ENCODE measurements at places on chromosomes 1 and 21. TPM values are rescaled to one million over a fixed set of nuclear protein-coding genes. Genes with fewer than 3 reads are reported as not detected.
A peak's percentile ranks its signal among the peaks of the same experiment; 100 is the strongest.

GRCh38 chr1:221161571-221162041, 282.4 kb downstream of the HLX start:
- no peak for DNase-seq

DNA sequence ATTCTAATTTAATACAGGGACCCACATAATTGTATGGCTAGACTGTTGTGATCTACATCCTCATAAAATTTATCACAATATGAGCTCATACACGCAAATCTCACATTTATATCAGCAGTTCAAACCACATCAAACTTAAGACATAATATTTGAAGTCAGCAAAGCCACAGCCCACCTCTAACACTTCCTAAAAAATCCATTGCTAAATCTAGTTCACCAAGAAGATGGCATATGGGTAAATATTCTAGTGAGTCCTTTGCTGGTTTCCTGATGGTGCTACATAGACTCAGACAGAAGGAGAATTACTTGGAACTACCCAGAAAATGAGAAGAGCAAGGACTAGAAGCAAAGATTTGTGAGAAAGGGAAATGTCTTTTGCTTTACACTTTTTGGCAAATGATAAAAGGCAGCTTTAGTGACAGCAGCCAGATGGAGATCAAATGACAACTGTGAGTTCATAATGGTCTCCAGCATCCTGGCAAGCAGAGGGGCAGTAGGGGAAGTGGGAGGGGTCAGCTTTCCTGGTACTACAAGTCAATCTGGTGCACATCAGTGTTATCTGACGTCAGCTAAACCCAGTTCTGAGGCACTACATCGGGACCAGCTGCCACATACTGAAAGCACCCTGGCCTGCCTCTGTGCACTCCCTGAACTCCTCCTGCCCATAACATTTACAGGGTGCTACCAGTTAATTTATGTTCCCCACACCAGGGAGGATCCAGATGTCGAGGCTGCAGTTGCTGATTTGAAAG, 10.6 kb upstream of the GADD45A start:
- DNase-seq: peak; percentile 43

DNA sequence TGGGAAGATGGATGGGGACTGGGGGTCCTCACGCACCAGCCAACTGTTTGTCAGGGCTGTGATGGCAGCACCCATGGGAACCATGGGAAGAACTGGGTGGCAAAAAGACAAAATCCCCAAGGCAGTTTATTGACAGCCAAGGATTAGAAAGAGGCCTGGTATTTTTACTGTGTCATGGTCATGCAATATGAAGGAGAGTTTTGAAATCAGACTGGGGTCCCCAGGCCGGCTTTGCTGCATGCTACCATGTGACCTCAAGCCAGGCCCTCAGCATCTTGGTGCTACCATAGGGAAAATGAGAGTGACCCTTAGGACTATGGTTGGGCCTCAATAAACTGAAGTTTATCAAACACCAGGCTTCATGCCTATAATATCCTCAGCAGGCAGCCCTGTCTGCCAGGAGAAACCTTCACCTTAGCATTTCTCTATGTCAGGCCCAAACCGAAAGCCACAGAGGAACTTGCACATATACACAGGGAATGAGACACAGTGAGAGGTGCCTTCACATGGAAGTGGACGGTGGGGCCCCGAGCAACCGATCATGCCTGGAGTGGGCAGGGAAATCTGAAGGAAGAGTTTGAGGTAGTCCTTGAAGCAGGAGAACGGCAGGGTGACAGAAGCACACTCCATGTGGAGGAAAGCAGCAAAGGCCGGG, 203.2 kb downstream of the HIVEP3 start:
- no peak for DNase-seq

DNA sequence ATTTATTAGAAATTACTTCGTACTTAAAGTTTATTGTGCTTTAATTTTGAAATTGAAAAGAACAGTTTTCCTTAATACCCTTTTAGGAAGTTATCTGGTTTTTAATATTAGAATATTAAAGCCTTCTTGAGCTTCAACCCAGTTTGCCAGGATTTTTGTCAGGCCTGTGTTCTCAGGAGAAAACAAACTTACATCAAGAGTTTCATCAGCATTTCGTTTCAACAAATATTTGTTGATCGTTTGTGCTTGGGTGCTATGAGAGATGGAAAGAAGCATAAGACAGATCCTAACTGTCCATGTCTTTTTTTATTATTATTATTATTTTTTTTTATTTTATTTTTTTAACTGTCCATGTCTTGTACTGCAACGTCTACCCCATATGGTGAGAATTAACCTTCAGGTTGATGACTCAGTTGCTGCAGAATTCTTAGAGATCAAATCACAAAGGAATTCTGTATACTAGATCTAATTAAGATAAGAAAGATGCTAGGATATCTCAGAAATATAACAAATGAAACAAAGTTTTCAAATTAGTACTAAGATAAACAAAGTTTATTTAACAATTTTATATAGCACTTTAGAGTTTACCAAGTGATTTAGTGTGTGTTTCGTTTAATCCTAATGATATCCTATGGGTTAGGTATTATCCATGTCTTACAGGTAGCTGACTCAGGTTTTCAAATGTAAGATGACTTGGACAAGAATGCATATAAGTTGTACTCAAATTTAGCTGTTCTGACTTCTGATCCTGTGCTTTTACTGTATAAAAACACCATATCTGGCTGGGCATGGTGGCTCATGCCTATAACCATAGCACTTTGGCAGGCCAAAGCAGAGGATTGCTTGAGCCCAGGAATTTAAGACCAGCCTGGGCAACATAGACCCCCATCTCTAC, 14.3 kb downstream of the FBXO28 start:
- DNase-seq: no peak

DNA sequence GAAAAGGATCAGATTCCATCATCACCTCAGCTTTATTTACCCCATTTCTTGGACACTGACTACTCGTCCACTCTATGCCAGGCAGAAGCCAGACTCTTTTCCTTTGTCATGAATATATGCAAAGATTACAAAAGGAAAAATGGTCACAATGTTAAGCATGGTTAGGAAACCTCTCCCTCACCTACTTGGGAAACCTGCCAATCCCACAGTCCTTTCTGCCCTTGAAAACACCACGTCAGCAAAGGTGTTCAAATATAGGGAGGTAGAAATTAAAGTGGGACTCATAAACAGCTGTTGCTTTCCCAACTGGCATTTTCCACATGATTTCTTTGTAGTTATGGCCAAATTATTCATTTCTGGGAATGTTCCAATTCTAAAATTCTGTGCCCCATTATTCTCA, 16.2 kb upstream of the ATP13A2 start:
- no peak for DNase-seq

GRCh38 chr1:101394041-101394440, 157.2 kb downstream of the S1PR1 start:
- no peak for DNase-seq

DNA sequence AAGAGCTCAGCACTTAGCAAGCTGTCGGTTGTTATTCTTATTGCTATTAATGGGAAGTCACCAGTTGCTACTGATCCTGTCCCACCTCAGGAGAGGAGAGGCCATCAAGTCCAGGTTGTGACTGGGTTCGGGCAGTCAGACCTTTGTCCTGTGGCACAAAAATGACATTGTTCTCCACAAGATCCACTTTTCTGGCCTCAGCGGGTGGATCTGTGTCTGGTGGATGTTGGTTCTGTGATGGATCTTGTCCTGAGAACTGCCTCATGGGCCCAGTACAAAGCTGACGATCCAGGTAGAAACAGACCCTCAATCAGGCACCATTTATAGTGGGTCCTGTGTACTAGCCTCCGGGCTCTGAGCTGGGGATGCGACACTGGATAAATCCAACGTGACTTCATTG, 26.9 kb downstream of the TRIM67 start:
- DNase-seq: no peak

GRCh38 chr1:26119892-26120608, 8.4 kb downstream of the PDIK1L start:
- DNase-seq: no peak

DNA sequence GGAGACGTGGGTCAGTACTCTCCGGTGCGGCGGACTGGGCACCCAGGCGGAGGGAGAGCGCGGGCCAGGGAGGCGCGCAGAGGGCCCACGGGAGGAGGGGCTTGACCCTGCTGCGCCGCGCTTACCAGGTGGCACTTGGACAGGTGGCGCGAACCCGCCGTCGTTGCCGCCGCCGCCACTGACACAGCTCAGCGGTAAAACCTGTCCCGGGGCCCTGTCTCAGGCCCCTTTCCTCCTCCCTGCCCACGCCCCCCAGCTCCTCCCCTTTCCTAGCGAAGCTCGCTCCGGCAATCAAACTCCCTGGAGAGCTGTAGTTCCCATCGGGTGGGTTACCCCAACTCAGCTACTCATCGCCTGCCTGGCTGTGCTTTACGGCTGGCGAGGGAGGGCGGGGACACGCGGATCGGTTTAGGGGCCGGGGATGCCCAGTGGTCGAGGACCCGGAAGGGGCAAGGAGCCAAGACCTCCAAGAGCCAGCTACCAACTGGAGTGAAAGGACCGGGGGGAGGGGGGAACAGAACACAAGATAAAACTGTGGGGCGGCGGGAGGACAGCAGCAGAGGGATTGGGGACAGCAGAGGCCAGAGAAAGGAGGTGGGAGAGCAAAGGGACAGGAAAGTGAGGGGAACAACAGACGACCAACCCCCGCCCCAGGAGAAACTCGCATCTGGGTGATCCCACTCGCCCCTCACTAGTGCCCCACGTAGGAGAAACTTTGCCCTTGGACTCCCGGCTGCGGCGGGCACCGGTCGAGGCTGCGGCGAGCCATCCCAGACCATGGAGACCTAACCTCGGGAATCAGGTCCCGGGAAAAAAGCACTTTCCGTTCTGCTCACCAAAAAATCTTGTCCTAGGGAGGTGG, 2.9 kb downstream of the GFI1 start:
- peak; percentile 66 for DNase-seq

DNA sequence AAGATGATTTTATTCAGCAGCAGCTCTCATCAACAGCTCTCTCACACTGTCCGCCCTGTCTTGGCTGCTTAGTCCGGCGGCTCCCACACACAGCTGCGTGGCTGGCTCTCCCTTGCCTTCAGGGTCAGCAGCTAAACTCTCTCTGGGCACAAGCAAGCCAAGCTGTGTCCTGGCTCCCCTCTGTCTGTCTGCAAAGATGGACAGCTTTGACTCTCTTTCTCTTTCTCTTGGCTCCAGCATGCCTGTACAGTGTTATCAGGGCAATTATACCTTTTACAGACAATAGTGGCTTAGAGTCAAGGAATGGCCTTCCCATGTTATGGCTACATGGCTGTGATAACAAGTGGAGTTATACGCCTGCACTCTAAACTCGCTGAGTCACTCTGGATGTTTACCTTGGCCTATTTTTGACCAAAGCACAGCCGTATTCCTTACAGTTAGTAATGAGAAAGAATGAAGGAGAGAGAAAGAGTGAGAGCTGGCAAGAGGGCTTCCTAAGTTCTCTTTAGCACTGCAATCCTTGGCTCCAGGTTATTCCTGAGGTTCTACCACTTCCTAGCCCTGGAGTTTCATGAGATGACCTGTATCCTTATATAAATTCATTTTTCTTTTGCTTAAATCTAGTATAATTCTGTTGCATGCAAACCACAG, 59.9 kb upstream of the ZSWIM5 start:
- no peak for DNase-seq

The DNAH14 gene
- total RNA-seq: 118 TPM

The CCDC185 gene
- total RNA-seq: not detected

The OSCP1 gene
- 7.8 TPM for total RNA-seq
